ENCODE measurements at places on chromosomes 12 and 14. TPM values are rescaled to one million over a fixed set of nuclear protein-coding genes. Genes with fewer than 3 reads are reported as not detected.

Gene SDR9C7
- total RNA-seq, result not detected

Gene MDGA2
- total RNA-seq, result not detected

Gene MIA2
- 43.9 TPM for total RNA-seq

DNA sequence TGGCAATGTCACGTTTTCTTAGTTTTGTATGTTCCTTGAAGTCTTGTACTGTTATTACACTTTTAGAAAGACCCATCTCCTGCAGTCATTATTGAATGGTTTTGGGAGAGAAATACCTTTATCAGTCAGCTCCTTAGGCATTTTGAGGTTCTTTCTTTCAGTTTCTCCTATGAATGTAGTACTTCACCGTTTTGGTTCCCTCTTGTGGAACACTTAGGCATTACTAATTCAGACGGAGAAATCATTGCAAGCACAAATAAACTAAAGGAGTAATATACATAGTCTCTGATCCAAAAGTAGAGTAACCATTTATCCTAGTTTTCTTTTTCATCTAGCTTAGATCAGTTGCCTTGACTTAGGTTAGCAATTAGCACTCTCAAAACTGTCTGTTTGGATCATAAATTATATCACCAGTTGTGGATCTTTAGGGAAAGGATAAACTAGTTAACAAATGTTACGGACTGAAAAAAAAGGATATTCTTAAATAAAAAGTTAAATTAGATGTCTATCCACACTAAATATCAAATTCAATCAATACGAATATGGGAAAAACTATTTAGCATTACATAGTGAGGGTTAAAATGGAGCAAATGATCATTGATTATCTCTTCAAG is 1538.3 kb upstream of the SEL1L start:
- no peak overlapping the region for H3K27ac ChIP-seq
- no peaks in the 10 kb centered on the region for H3K36me3 ChIP-seq
- H3K4me3 ChIP-seq, result no peak overlapping the region
- DNase-seq, result no peak

DNA sequence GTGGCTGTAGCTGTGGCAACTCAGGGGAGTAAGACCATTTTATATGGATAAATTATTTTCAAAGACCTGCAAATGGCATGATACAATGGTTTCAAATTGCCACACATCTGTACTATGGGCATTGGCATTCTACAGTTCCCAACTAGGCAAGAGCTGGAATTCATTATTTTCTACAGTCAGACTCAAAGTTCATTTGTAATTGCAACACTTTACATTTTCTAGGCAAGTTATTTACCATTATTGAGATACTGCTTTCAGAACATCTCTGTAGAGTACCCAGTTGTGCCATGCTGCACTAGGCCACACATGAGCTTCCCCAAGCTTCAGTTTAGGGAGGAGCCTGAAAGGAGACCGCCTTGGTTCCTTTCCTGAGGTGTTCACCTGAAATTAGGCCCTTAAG is 8.0 kb upstream of the ATG14 start:
- no peaks in the 10 kb centered on the region for H3K36me3 ChIP-seq
- no peak overlapping the region for H3K4me3 ChIP-seq
- peaks cover 14% of the 10 kb centered on the region for H3K4me1 ChIP-seq
- no peaks in the 10 kb centered on the region for H3K27me3 ChIP-seq
- no peak overlapping the region for H3K27ac ChIP-seq
- DNase-seq, result no peak

DNA sequence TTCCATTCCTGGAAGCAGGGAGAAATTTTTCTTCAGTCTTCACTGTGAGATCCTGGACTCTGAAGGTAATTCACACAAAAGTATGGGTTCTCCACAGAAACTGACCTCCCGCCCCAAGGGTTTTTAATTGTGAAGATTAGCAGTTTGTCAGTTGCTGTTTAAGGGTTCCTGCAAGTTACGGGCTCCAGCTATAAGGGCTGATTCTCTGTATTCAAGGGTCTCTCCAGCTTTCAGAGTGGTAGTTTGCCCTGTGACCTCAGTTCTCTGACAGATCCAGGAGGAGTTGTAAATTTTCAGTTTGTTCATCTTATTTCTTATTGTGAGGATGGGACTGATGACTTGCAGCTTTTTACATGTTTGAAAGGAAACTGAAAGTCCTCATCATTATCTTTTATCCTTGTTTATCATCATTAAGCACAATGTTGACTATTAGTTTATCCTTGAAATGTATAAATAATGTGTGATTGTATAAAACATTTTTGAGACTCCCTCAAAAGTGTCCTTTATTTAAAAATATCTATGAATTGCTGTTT is 110.9 kb downstream of the SCAF11 start:
- no peak for DNase-seq
- no peaks in the 10 kb centered on the region for H3K4me1 ChIP-seq
- peaks cover 3% of the 10 kb centered on the region for H3K36me3 ChIP-seq
- H3K27ac ChIP-seq, result no peak overlapping the region
- H3K4me3 ChIP-seq, result no peak overlapping the region

DNA sequence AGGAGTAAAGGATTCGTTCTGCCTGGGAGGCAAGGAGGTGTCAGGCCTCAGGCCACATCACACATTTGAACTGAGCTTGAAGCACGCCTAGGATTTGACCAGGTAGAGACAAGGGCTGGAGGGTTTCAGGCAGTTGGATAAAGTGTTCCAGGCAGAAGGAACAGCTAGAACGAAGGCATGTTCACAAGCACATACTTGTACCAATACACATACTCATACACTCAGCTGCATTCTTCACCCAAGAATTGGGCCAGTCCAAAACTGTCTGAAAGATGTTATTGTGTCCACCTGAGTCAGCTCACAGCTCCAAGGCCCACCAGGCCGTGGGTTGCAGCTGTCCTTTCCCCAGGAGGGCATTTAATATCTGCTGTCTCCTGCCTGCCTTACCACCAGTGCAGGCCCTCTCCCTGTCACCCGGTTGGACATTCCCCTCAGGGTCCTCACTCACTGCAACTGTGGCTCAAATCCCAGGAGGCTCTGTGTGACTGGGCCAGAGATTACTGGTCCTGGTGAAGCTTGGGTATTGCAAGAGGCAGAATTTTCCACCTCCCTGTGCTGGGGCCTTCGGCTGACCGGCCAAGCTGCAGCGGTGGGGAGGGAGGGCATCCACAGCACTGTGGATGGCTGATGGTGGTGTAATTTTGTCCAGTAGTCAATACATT is 12.8 kb upstream of the AQP2 start:
- no peaks in the 10 kb centered on the region for H3K27me3 ChIP-seq
- no peak overlapping the region for H3K27ac ChIP-seq
- no peak for DNase-seq

DNA sequence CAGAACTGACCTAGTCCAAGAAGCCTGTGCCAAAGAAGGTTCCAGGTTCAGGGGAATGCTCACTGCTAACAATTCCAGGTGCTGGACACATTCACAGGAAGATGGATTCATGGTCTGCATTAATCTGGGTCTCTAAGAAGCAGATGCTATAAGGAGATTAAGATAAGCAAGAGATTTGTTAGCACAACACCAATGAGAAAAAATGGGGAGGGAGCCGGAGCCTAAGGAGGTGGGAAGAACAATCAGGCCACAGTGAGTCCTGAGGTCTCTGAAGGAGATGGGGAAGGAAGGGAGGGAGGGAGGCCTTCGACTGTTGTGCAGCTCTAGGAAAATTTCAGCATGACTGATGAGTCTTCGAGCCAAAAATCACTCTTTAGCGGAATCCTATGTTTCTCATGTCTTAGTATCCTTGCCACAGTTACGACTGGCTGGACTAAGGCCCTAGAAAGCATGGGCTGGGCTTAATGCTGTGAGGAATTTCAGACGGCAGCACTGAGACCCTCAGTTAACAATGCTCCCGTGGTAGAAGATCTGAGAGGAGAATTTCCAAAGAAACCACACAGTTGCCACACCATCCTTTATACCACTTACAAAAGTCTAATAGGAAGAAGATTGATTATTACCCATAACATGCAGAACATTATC is 31.5 kb upstream of the PTGDR start:
- DNase-seq, result no peak
- H3K27ac ChIP-seq, result no peak overlapping the region
- H3K36me3 ChIP-seq, result no peaks in the 10 kb centered on the region
- H3K4me1 ChIP-seq, result no peaks in the 10 kb centered on the region

DNA sequence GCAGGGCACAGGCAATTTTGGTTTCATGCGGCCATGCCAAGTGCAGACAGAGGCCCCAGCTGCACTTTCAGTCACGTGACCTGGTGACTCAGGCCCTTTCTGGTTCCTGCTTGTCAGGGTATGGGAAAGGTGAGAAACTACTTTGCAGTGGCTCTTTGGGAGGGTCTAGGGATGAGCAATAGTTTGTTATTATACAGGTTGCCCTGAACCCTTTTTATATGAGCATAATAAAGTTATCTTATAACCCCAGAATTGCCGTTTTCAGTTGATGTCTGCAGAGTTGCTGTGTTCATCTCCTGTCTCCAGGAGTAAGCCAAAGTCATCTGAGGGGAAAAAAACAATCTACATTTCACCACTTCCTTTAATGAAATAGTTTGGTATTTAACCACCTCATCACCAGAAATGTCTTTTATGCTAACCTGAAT is 30.9 kb upstream of the EMP1 start:
- peaks cover 73% of the 10 kb centered on the region for H3K4me1 ChIP-seq
- no peaks in the 10 kb centered on the region for H3K36me3 ChIP-seq
- peak overlapping the region; percentile 97 for H3K27ac ChIP-seq
- no peak overlapping the region for H3K4me3 ChIP-seq
- DNase-seq, result peak; percentile 98
- no peaks in the 10 kb centered on the region for H3K27me3 ChIP-seq

GRCh38 chr14:101506211-101506925 is 54.9 kb upstream of the DIO3 start:
- no peak for DNase-seq
- H3K36me3 ChIP-seq, result no peaks in the 10 kb centered on the region
- no peaks in the 10 kb centered on the region for H3K4me1 ChIP-seq
- peaks cover 27% of the 10 kb centered on the region for H3K27me3 ChIP-seq
- H3K27ac ChIP-seq, result no peak overlapping the region

GRCh38 chr12:104299842-104300481 is 3.6 kb upstream of the EID3 start:
- H3K4me1 ChIP-seq, result peaks cover 64% of the 10 kb centered on the region
- DNase-seq, result peak; percentile 58
- H3K36me3 ChIP-seq, result peaks cover 72% of the 10 kb centered on the region
- no peaks in the 10 kb centered on the region for H3K27me3 ChIP-seq

DNA sequence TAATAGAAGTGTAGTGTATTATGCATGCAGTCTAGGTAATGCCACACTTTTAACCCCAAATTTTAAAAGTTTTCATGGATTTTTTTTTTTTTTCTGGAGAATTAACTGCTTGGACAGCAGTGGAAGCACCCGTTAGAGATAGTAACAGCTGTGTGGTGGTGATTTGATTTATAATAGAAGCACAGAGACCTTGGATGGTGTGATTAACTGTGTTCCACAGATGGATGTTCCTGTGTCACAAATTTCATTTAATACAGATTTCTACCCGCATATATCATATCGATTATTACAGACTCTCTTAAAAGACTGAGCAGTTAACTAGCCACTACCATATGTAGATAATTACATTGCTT is 47.0 kb downstream of the IFT81 start:
- H3K27ac ChIP-seq, result no peak overlapping the region
- 0 out of 2 replicates have a peak, but pooled peaks cover 3% of the 10 kb centered on the region for H3K36me3 ChIP-seq
- no peak overlapping the region for H3K4me3 ChIP-seq
- no peaks in the 10 kb centered on the region for H3K27me3 ChIP-seq

DNA sequence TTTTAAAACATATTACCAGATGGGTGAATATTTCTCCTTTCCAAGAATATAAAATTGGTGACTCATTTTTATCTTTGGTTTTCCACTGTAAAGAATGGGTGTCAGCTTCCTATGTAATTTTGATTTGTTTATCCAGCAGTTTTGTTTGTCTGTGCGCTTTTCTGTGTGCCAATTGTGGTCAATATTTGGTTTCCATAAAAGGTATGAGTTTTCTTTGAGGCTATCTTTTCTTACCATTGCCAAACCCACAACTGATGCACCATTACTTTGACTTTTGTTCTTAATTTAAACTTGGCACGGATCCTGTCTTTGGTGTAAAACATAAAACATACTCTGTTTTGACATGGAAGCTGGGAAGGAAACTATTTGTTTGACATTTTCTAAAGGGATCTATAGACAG is 78.8 kb upstream of the NAV3 start:
- H3K4me3 ChIP-seq, result no peak overlapping the region
- no peak for DNase-seq
- H3K4me1 ChIP-seq, result no peaks in the 10 kb centered on the region
- H3K27me3 ChIP-seq, result no peaks in the 10 kb centered on the region

DNA sequence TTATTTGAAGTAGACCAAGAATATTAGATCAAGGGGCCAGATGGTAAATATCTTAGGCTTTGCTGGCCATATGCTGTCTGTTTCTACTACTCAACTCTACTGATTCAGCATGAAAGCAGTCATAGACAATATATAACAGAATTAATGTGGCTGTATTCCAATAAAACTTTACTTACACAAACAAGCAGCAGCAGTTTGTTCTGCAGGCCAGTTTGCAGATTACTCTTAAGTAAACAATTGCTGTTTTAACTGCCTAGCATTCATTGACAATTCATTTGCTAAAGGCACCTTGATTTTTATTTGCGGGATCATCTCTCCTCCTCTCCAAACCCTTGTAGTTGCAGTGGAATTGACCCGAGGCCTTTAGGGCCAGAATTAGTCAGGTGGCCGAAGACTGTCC is 94.1 kb upstream of the GARIN6 start:
- H3K36me3 ChIP-seq, result no peaks in the 10 kb centered on the region
- no peak for DNase-seq
- H3K27me3 ChIP-seq, result no peaks in the 10 kb centered on the region
- H3K4me3 ChIP-seq, result no peak overlapping the region
- no peaks in the 10 kb centered on the region for H3K4me1 ChIP-seq
